ENCODE measurements at places on chromosomes 7 and 10.

DNA sequence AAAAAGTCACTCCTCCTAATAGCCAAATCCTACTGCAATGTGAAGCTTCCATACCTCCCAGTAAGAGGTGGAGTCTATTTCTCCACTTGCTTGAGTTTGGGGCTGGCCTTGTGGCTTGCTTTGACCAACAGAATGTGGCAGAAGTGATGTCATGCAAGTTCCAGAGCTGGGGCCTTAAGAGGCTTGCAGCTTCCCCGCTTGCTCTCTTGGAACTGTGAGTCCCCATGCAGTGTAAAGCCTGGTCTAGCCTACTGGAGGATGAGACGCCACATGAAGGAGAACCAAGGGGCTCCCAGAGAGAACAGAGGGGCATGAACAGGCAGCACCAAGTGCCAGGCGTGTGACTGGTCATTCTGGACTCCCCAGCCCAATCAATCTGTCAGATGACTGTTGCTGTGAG is 58.6 kb upstream of the OPALIN start:
- DNase-seq: no peak

DNA sequence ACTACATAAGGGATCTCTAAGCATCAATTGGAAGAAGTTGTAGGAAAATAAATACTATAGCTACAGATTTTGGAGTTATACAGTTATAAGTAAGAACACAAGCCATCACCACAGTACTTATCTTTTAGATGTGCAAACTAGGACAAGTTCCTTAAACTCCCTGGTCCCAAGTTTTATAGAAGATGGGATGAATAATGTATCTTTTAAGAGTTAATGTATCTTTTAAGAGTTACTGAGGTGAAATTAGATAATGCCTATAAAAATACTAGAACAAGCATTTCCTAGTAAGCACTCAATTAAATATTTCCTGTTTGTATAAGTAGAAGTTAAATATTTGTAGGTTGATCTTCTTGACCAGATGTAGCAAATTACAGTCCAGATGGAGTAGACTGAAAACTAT is 56.8 kb downstream of the SEMA3A start:
- DNase-seq: no peak

DNA sequence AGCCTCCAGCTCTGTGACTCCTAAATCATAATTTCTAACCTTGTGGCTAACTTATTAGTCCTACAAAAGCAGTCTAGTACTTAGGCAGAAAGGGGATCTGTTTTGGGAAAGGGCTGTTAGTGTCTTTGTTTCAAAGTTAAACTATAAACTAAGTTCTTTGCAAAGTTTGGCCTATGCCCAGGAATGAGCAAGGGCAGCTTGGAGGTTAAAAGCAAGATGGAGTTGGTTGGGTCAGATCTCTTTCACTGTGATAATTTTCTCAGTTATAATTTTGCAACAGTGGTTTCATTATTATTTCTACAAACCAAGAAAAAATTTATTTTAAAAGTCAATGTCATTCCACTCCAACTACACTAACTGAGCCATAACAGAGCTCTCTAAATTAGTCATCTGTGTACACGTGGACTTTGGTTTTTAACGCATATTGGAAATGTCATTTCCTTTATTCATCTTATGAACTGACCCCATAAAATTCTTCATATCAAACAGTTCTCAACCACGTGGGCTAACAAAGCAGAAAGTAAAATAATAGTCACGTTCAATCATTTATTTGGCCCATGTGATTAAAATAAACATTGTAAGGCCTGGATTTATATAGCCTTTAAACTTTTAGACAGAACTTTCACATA is 143.2 kb upstream of the C7orf33 start:
- no peak for DNase-seq

DNA sequence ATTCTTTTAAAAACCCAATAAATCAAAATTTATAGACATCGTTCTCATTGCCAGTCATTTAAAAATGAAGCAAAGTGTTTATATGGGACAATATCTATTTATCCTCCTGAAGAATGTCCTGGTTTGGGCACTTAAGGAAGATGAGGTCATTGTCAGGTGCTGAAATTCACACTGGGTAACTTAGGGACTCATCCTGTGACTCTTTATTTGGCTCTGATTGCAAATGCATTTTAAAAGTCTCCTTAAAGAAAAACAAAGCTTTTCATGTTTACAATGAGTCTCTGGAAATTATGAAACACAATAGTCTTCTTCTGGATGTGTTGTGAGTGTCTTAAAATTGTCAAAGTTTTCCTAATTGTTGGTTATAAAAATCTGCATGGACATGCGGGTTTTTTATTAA is 69.5 kb upstream of the GPR158 start:
- DNase-seq: no peak

- no peak for DNase-seq
Observed at GRCh38 chr7:107995184-107996071, 7.5 kb downstream of the LAMB1 start.

DNA sequence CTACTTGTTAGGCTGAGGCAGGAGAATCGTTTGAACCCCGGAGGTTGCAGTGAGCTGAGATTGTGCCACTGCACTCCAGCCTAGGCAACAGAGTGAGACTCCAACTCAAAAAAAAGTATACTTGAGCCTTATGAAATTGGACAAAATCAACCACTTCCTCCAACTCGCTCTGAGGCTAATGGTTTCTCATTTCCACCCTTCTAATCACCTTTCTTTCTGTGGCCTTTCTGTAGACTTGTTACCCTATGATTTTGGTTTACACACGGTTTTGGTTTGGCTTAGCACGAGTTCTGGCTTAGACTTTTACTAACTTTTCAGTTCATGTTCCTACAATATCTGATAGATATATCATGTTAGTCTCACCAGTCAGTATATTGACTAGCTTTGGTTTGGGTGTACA is 152.0 kb downstream of the PHTF2 start:
- DNase-seq: no peak

- DNase-seq: no peak
Observed at GRCh38 chr10:49575489-49576072, 34.5 kb upstream of the SLC18A3 start.

- no peak for DNase-seq
Observed at GRCh38 chr10:86030312-86030711, 336.3 kb downstream of the GRID1 start.

- no peak for DNase-seq
Observed at GRCh38 chr7:90469554-90469953, at the start of gene PTTG1IP2. TSS of gene PTTG1IP2 (plus strand) at chr7:90469639. CDS start at chr7:90469787, 148 bp downstream.

GRCh38 chr7:24227603-24228359 is 56.2 kb upstream of the NPY start:
- DNase-seq: no peak

GRCh38 chr7:94396596-94396995 is 1.9 kb downstream of the COL1A2 start:
- DNase-seq: no peak

DNA sequence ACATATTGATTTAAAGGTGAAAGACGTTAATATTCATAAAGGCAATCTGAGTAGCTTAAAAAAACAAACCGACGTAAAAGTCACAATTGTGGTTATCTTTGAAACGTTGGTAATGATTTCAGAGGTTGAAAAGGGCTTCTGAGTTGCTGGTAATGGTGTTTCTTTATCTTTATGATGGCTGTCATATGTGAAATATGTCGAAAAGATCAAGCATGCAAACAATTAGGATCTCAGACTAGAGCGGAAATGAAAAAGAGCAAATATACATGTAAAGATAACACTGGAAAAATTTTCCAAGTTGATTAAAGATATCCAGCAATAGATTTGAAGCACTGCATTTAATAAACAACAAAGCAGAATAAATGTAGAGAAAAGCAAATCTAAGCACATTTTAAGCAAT is 998.3 kb upstream of the MBL2 start:
- no peak for DNase-seq

DNA sequence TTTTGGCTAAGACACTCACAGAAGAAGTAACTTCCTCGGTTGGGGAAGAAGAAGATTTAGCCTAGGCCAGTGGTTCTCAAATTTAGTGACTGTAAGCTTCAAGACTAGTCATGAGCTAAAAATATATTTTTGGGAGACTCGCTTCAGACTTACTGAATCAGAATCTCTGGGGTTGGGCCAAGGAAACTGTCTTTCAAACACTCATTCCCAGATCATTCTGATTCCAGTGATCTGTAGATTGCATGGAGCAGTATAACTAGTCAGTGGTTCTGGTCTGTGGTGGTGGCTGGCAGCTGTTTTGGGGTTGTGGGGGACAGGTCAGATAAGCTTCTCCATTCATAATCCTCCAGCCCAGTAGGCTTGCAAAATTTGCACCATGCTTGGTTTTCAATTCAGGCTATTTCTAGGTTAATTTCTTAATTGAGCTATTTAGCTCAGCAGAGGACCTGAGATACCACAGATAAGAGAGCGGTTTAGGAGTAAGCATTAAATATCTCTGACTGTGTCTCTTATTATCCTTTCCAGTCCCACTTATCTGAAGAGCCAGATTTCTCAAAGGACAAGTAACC is 3.8 kb upstream of the KAT6B start:
- no peak for DNase-seq

GRCh38 chr7:73768641-73769480 is 1.2 kb downstream of the CLDN3 start:
- no peak for DNase-seq

DNA sequence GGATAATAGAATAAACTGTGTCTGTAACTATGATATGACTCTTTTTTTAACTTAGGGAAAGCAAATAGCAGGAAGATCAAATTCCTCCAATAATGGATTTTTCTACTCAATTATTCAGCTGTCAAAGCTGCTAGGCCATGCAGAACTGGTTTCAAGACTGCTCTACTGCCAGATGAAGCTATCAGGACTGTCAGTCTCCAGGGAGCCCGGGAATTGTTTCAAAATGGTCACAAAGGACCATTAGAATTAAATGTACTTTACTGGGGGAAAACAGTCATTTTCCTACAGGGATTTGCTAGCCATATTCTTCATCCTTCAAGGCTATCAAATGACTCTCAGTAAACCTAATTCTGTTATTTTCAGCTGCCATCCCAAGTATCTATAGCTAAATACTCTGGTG is 276.3 kb downstream of the LHFPL3 start:
- DNase-seq: no peak

GRCh38 chr7:40775877-40776276 is 641.1 kb downstream of the SUGCT start:
- DNase-seq: no peak

GRCh38 chr7:37741776-37742175 is 58.2 kb downstream of the GPR141 start:
- DNase-seq: no peak

DNA sequence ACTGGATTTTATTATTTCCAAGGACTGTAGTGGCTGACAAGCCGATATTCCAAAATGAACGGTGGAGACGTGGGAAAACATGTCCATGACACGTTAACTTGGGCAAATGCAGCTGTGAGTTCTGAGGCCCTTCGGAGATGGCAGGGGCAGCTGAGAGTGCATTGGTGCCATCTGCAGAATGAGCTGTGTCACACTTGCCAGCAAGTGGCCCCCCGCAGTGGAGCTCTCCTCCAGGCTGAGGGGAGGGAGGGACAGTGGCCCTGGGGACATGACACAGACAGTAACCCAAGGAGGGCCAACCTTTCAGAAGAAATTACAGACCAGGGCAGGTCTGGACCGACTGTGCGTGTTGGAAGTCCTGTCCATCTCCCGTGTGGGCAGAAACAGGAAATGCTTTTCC is 139.4 kb downstream of the SVIL start:
- no peak for DNase-seq

- no peak for DNase-seq
Observed at GRCh38 chr10:126218778-126219649, 169.3 kb downstream of the ADAM12 start.

- DNase-seq: no peak
Observed at GRCh38 chr7:77918676-77919075, 120.1 kb downstream of the PHTF2 start.

DNA sequence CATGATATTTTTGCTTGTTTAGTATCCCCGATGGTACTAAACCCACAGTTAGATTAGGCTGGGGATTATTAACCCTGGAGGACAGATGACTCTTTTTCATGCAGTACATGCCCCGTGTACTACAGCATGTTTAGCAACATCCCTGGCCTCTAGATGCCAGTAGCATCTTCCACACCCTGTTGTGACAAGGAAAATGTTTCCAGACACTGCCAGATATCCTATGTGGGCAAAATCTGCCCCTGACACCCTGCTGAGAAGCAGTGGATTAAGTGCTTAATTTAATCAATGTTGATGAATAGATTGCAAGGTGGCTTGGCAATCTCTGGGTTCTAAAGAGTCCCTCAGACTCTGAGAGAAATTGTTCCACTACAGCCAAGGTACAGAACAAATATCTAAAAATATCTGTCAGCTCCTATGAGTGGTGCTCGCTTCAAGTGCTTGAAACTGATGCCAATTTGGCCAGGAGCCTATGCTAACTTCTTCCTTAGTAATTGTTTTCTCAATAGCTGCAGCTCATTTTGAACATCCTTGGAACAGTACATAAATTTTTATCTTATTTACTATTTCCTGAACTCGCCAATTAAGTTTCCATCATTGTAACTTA is 247.0 kb downstream of the SORCS1 start:
- DNase-seq: no peak

DNA sequence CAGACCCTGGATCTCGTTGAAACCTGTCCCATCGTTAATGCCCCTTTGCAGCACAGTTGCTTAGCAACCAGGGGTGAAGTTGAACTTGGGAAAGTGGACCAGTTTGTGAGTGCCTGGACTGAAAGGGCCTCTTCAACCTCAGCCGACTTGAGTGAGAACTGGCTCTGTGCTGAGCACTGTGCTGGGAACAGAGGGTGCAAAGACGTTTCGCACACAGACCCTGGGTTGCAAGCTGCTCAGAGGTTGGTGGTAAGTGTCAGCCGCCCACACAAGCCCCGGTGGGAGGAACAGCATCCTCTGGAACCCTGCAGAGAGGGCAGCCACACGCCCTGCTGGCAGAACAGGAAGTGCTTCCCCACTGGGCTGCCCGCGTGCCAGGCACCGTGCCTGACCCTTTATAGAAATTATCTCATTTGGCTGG is 89.2 kb downstream of the CARD11 start:
- DNase-seq: no peak

DNA sequence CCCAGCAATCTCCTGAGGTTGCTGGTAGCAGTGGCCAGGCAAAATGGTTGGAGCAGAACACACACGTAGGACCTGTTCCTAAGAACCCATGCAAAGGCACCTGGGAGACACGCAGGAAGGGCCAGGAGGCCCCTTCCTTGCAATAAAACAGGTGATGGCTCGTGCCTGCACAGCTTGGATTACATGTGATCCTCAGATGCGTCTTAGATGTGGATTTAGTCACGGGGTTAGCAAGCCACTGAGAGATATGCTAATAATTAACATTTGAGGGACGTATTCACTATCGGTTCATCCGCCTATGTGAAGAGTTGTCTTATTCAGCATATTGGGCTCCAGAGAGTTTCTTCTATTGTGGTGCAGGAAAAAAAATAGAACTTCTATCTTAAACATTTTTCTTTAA is 4.6 kb upstream of the RHEB start:
- DNase-seq: no peak
